ENCODE measurements at places on chromosomes 3 and 15.
A peak's percentile ranks its signal among the peaks of the same experiment; 100 is the strongest.

GRCh38 chr15:52124270-52124880, 11.8 kb upstream of the BCL2L10 start:
- no peak for DNase-seq

GRCh38 chr3:32113981-32114545, 7.6 kb downstream of the GPD1L start:
- no peak for DNase-seq

DNA sequence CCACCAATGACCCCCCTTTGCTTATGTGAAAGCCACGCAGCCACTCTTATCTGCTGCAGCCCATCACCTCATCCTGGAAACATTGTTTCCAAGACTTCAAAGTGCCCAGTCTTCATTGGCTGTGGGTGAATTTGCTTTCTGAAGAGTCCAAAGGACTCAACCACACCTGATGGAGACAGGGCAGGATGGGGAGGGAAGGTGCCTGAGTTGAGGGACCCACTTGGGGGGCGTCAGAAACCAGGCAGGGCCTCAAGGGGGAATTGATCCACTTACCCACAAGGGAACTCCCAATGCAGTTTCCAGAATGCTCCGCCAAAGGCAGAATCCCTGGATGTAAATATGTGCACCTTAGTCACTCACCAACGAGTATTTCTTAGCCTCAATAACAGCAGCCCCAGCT, 147.9 kb upstream of the ATP2B2 start:
- no peak for DNase-seq

- no peak for DNase-seq
Observed at GRCh38 chr3:126312341-126312740, 44.9 kb downstream of the KLF15 start.

DNA sequence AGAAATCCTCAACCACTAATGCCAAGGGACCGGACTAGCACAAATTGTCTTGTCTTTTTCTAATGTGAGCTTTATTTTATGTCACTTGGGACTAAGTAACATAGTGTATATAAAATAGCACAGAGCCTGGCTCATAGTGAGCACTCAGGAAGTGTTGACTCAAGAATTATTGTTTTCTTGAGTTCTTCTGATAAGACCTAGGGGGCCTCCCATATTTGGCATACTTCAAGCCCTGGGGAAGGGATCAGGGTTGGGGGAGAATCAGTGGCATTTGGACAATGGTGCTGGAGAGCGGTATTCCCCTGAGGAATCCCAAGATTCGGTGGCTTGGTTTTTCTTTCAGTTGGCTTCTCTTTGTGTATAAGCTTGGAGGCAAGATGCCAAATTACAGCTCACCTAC, 19.4 kb downstream of the ZNF80 start:
- DNase-seq: no peak

GRCh38 chr3:158961911-158962310, 160.1 kb downstream of the MFSD1 start:
- DNase-seq: no peak

- no peak for DNase-seq
Observed at GRCh38 chr3:8500319-8500988, 1.2 kb upstream of the LMCD1 start.

DNA sequence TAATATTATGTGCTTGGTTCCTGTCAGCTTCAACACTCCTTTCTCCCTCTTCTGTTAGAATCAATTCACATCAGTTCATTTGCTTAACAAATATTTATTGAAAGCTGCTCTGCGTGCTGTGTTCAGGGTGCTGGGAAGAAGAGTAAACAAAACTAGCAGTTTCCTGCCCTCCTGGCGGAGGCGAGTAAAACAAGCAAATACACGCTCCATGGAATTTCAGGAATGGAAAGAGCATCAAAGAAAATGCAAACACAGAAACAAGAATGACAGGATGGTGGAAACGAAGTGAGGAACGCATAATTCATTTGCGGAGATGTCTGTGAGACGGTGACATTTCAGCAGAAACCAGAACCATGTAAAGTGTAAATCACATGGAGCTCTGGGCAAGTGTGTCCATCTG, 49.4 kb upstream of the SPTSSB start:
- no peak for DNase-seq

DNA sequence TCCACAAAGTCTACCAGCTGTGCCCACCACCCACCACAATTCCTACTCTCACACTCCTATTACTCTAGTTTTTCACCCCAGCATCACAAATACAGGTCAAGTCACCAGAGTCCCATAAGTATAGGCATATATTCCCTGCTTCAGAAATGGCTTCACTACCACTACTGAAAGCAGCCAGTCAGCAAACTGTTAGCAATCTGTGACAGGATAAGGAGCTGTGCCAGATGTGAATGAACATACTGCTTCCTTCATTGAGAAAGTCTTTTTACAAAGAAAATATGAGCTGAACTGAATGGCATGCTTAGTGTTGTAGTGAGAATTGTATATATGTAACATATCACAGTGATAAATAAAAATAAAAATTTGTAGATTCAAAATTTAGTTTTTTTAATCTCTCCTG, 76.8 kb downstream of the C3orf85 start:
- DNase-seq: no peak

DNA sequence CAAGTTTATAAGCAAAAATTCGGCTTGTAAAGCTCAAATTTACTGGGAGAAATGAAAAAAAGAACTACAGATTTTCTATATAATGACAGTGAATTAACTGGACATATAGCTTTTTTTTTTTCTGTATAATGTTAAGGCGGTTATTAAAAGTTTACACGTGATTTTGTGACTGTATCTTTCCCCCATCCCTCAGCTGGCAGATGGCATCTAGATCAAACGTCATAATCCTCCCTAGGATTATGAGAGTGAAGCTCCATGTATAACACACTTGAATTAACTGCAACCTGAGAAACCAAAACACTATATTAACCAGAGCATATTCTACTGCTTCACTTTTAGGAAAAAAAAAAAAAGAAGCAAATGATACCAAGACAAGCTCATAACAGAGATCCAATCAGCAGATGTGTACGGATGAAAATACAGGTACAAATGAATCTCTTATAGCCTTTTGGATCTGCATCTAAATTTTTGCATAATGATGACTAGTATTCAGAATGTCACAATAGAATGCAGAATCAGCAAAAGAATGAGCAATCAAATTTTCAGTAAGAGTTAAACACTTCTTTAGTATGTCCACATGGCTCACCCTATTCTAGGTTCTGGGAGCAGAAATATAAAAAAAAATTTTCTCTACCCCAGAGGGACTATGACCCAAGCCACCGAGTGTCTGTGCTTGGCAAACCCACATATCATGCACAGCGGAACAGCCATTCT, 12.4 kb downstream of the MOBP start:
- DNase-seq: no peak

GRCh38 chr15:64640146-64640871, 135.1 kb downstream of the RBPMS2 start:
- DNase-seq: no peak

DNA sequence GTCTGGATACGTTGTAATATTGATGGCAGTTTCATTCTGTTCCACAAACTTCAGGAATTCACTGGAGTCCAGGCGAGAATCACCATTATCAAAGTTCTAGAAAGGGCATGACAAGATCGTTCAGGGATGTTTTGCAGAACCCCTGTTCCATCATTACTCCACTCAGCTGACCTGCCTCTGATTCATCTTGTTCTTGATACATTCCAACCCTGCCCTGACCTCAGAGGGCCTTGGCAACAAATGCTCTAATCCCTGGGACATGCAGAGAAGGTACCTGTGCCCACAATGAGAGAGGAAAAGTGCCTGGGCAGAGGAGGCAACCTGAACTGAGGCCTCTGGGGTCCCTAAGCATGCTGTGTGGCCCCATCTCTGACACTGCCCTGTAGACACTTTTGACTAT, 45.9 kb downstream of the FSTL1 start:
- DNase-seq: no peak

- no peak for DNase-seq
Observed at GRCh38 chr3:98445949-98446406, 17.0 kb upstream of the OR5K1 start.

GRCh38 chr3:39173318-39174125, 18.9 kb downstream of the XIRP1 start:
- no peak for DNase-seq

DNA sequence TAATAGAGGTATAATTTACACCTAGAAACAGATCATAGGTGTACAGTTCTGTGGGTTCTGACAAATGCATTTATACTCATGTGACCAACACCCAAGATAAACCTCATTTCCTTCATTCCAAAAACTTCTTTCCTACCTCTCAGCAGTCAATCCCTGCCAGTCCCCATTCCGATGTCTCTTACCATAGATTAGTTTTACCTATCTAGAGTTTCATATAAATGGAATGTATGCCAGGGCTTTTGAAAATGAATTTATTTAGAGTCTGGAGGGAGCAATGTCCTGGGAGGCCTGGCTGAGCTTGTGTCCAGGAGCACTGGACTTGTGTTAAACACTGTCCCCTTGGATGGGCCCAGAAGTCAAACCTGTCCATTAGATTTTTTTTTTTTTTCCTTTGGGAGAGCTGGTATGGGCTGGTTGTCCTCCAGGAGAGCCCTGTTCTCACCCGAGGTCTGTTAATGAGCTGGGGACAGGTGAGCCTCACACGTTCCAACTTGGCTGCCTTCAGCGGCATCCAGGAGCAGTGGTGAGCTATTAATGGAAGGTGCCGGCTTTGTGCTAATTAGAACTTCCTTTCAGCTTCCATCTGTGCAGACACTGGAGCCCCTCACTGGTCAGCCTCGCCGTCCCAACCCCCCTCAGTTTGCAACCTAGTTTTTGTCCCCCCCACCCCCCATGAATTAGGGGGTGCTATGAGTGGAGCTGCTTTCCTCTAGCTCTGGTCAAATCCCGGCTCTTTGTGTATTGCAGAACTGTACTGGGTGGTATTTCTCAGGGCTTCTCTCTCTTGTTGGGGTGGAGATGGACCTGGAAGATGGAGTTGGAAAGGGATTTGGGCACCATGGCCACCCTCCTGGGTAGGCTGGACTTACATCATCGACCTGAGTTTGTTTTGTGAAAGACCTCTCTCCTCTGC, 40.7 kb upstream of the POLG start:
- no peak for DNase-seq

DNA sequence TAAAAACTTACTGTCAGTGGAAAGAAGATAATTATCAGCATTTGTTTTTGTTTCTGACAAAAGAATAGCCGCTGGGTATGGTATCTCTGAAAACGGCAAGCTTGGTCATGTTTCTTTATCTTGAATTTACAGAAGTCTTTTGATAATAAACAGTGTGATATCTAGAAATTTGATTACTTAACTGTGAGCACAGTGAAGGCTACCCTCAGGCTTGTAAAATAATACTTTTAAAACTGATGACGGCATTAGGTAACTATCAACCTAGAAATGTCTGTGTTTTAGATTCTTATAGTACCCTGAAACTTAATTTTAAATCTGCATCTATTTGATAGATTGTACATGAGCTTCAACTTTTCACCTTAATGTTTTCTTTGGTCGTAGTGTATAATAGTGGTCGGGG, 43.4 kb downstream of the NSUN3 start:
- DNase-seq: no peak

GRCh38 chr3:171977860-171978259, 61.5 kb upstream of the FNDC3B start:
- DNase-seq: no peak

DNA sequence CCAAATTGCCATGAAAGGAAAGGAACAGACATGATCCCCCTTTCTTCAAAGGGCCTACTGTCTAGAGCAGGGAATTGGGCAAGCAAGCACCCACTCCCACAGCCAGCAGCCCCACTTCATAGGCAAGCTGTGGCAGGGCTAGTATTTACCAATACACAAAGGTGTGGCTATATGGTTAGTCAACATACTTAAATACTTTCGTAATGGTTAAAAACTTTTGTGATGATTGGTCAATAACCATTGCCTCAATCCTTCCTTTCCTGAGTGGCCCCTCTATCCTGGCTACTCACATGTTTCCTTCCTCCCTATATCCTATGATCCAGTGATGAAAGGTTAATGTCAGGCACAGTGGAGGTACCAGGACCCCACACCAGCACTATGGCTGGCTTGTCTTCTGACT, 30.1 kb upstream of the ARL8B start:
- DNase-seq: no peak

- DNase-seq: peak; percentile 52
Observed at GRCh38 chr3:43769097-43769884, 78.6 kb downstream of the ABHD5 start.

GRCh38 chr3:43363621-43364266, 77.4 kb downstream of the SNRK start:
- DNase-seq: no peak

DNA sequence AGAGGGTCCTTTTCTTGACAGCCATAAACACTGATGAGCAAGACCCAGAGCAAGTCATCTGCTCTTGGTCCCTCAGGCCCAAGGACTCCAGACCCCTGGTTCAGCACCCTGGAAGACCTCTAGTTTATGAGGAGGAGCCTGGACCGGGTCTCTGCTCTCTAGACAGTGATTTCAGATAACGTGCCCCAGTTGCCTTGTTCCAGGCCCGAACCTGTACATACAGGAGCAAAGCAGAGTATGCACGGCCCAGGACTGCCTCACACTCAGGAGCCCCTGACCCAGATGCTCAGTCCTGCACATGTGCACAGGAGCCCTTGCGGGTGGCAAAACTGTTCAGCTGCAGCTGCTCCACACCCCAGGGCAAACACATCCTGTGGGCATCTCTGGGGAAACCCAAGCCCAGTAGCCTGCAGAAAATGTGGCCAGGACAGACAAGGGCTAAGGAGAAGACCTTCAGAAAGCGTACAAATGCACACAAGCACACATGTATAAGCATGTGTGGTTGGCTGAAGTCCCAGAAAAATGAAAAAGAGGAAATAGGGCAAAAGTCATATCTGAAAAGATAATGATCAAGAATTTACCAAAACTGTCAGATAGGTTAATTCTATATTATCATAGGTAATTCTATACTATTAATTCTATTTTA, 59.9 kb upstream of the CORO2B start:
- DNase-seq: no peak

GRCh38 chr3:10272977-10273376, 19.8 kb downstream of the GHRL start:
- DNase-seq: no peak

GRCh38 chr15:69068157-69068556, 53.7 kb downstream of the NOX5 start:
- DNase-seq: no peak

GRCh38 chr15:49810720-49811119, 189.9 kb downstream of the DTWD1 start:
- DNase-seq: no peak
